Stimulated activated CD8-positive, alpha-beta memory T cell treated with anti-CD3 and anti-CD28 coated beads, Interleukin-12 subunit alpha, Interleukin-12 subunit beta, amount 100 ng/mL, for 1 hour (primary cell): ENCODE measurements at places on chromosomes 5 and 9.

- DNase-seq: no peak
Observed at GRCh38 chr5:139725073-139725830, 70.4 kb upstream of the PSD2 start.

- DNase-seq: no peak
Observed at GRCh38 chr5:147668385-147668784, 114.1 kb downstream of the JAKMIP2 start.

DNA sequence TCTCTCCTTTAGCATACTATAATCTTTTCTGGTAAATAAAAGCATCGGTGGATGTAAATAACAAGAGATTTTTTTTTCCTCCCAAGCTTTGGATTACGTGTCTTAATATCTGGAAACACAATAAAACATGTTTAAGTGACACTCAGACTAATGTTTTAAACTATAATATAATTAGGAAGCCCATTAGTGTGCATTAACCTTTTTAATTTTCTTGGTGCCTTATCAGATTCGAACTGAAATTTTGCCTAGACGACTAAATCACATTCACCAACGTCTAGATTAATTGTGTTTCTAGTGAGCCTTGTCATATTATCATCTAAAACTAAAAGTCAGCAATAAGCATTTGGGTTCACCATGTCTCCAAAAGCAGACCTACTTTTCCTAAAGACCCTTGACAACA is 110.2 kb downstream of the CDH6 start:
- no peak for DNase-seq

- DNase-seq: no peak
Observed at GRCh38 chr5:62937661-62938558, 359.3 kb downstream of the LRRC70 start.

DNA sequence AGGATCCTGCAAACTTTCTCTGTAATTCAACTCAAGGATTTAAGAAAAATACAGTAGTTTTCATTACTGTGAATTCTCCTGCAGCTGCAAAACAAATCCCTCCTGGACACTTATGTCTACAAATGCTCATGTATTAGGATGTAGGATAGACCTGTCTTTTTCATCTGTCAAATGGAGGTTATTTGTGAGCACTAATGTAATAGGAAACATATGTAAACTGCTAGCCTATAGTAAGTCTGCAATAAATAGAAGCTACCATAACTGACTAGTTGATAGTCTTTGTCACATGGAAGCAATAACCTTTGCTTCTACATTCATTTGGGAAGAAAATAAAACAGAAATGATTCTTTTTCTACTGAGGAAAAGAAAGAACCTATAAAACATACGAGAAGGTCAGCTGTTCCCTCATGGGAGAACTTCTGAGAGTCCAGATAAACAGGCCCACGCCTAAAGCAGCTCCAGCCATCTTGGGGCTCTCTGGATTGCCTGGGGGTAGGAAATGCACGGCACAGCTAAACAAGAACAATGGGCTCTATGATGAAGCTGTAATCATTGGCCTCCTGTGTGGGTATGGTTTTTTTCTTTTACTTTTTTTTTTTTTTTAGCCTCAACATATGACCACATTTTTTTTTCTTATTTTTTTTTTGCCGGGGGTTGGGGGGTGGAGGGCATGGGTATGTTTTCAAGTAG is 6.2 kb downstream of the KCNV2 start:
- no peak for DNase-seq

- DNase-seq: no peak
Observed at GRCh38 chr9:74497748-74498620, 849 bp downstream of the RORB start.

DNA sequence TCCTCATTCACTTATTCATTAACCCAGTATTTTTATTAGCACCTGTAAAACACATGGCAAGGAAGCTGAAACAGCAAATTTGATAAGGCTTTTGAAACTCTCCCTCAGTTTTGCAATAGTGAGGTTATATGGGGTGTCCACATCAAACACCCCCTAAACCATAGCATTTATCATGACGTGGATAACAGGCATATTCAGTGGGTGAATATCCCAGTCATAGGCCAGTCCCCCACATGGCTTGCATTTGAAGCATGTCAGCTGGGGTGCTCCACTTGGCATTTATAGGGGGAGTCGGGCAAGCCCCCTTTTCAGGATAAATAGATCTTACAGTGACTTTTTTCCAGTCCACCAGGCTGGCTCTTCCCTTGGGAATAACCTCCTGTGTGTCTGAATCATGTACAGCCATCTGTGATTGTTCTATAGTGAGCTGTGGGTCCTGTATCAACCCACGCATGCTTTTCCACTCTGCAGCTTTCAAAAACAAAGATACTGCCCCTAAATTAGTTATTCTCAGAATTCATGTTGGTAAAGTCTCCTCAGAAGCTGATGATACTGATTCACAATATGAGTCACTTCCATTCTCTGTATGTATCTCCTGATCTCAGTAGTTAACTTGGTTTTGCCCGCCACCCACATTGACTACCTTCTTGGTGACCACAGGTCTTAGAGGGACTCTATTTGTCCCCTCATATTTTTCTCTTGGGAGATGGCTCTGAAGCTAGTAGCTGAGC is 84.4 kb upstream of the SPIN1 start:
- DNase-seq: no peak

GRCh38 chr5:112303685-112304084 is 115.4 kb downstream of the EPB41L4A start:
- DNase-seq: no peak

- DNase-seq: no peak
Observed at GRCh38 chr5:3305432-3305831, 290.2 kb upstream of the IRX1 start.

GRCh38 chr9:34085581-34086500 is 37.2 kb upstream of the UBAP2 start:
- no peak for DNase-seq

DNA sequence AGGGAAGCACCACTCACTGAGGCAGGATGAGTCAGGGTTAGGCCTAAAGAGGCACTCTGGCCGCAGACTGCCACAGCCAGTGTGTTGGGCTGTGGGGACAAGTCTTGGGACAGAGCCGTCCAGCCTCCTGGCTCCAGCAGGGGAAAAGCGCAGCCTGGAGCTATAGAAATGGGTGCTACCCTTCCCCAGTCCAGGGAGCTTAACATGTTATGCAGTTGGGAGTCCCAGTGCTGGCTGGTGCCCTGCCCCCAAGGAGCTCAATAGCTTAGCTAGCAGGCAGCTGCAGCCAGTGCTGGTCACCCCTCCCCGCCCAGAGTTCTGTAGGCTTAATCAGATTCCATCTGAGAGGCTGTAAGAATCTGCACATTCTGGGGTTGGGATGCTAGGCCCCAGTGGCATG is 399.6 kb upstream of the TUSC1 start:
- DNase-seq: no peak

DNA sequence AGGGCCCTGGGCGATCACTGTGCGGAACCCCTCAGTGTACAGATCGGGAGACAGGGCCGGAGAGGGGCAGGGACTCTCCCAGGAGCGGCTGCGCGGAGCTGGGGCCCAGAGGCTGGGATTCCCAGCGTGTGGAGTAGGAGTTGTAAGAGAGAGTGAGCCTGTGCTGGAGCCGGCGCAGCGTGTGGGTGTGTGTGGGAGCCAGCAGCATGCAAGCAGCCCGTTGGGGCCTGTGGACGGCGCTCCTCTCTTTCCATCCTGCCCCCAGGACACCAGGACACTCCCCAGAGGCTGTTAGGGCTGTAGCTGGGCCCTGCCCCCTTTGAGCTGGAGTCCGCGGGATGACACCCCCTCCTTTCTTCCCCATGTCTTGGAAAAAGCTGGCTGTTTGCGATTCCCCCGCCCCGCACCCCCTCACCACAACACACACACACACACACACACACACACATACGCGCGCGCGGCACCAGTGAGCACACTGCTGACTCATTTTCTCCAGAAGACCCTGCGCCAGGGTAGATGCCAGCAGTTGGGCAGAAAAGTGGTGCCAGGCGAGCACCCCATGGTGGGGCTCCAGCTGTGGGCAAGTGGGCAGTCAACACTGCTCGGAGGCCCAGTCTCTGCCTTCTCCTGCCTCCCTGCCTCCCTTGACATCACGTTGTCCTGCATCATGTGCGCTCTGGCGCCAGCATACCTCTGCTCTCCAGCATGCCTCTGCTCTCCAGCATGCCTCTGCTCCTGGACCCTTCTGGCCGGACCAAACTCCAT is 1.5 kb downstream of the COL27A1 start:
- DNase-seq: no peak
